ENCODE measurements at places on chromosomes 11 and 22. TPM values are rescaled to one million over a fixed set of nuclear protein-coding genes. Genes with fewer than 3 reads are reported as not detected.

DNA sequence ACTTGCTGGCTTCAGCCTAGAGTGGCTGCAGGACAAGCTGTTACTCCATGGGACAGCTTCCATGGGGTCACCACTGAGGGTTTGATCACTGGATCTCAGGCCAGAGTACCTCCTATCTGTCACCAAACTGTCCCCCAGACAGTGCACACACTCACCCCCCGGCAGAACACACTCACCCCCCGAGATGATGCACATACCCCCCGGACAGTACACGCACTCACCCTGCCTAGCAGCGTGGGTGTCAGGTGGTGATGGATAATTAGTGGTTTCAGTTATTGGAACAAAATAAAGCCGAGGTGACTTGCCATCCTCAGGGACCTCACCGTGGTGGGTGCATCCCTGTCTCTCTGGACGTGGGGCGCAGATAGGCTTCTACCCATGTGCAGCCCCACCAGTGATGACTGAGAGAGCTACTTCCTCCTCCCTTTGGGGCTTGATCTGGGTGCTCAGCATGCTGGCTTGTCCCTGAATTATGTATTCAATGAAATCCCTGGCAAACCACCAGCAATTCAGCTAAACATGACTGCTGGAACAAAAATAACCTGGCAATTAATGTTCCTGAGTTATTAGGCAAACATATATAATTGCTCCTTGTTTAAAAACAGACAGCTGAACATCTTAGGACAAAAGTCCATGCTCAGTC lies 18.9 kb downstream of the TANGO2 start:
- no peak overlapping the region for H3K27ac ChIP-seq
- no peaks in the 10 kb centered on the region for H3K27me3 ChIP-seq
- H3K4me3 ChIP-seq, result no peak overlapping the region
- no peak for DNase-seq
- H3K4me1 ChIP-seq, result peaks cover 3% of the 10 kb centered on the region

DNA sequence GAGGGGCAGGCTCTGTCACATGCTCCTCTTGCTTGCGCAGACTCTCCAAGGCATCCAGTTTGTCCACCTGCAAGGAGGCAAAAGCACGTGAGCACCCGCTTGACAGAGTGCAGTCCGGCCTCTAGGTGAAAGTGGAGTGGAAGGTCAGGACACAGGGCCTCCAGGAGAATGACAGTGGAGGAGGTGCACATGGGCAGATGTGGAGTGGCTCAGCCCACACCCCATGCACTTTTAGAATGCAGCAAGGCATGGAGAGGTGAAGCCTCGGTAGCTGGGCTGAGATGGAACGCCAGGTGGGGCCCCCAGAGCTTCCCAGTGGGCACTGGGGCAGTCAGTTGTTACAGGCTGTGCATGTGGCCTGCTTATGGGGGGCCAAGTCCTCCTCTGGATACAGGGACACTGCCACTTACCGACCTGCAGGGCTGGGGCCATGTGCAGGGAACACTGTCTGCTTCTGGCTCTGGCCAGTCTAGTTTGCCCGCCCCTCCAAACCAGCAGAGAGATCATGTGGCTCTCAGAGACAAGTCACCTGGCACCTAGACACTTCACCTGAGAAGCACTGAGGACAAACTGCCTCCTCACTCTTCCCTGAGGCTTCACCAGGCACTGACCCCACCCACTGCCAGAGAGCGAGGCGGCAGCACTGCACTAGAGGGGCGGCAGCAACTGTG lies 2.3 kb upstream of the SLC25A1 start:
- H3K4me1 ChIP-seq, result peaks cover 33% of the 10 kb centered on the region
- no peaks in the 10 kb centered on the region for H3K36me3 ChIP-seq
- no peaks in the 10 kb centered on the region for H3K27me3 ChIP-seq
- H3K27ac ChIP-seq, result no peak overlapping the region

DNA sequence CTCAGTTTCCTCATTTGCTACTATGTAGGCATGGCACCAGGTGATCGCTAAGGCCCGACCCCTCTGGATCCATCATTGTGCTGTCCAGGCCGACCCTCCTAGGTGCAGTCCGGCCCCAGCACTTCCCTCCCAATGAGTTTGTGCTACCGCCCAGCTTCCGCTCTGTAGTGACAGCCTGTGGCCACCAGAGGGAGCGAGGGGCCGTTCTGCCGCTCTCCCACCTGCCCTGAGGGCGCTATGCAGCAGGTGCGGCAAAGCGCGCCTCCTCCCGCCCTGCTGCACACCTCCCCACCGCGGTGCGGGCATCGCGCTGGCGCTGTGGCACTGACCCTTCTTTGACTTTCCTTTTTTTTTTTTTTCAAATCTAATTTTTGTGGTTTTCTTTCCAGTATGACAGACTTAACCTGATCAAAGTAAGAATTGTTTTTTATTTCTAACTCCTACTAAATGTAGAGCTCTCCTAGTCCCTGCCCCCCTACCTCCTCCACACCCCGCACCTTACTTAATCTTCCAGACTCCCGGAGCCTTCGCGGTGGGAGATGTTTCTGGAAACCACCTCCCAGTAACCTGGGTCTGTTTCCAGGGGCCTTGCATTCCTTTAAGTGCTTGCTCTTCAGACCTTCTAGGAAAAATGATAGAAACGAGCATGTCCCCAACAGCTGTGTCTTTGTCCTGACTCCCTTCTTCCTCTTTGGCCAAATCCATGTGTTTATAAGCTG lies 73.7 kb downstream of the SCN3B start:
- H3K36me3 ChIP-seq, result no peaks in the 10 kb centered on the region
- H3K4me1 ChIP-seq, result peaks cover 15% of the 10 kb centered on the region
- no peak overlapping the region for H3K27ac ChIP-seq
- DNase-seq, result peak; percentile 77
- no peak overlapping the region for H3K4me3 ChIP-seq

DNA sequence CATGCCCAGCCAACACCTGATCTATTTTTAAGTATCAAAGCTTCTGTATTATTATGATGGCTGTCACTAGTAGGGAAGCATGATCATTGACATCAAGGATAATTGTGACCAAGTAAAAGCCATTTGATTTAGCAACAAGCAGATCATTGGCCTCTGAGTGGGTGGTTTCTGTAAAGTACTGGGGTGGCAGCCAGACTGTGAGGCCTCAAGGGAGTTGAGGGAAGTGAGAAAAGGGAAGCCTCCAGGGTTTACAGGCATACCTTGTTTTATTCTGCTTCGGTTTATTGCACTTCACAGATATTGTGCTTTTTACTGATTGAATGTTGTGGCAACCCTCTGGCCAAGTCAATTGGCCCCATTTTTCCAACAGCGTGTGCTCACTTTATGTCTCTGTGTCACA lies 60.1 kb downstream of the PRR5L start:
- H3K27me3 ChIP-seq, result peaks cover 22% of the 10 kb centered on the region
- no peak overlapping the region for H3K27ac ChIP-seq
- no peaks in the 10 kb centered on the region for H3K36me3 ChIP-seq
- no peak overlapping the region for H3K4me3 ChIP-seq
- peaks cover 55% of the 10 kb centered on the region for H3K4me1 ChIP-seq

GRCh38 chr11:113690619-113691569 lies 15.2 kb downstream of the TMPRSS5 start:
- no peak overlapping the region for H3K27ac ChIP-seq
- H3K27me3 ChIP-seq, result no peaks in the 10 kb centered on the region
- H3K36me3 ChIP-seq, result no peaks in the 10 kb centered on the region
- H3K4me3 ChIP-seq, result no peak overlapping the region
- DNase-seq, result peak; percentile 26
- no peaks in the 10 kb centered on the region for H3K4me1 ChIP-seq

- no peaks in the 10 kb centered on the region for H3K27me3 ChIP-seq
- no peak for DNase-seq
- no peak overlapping the region for H3K27ac ChIP-seq
Measured at GRCh38 chr11:116240710-116241109, 532.1 kb downstream of the BUD13 start.

DNA sequence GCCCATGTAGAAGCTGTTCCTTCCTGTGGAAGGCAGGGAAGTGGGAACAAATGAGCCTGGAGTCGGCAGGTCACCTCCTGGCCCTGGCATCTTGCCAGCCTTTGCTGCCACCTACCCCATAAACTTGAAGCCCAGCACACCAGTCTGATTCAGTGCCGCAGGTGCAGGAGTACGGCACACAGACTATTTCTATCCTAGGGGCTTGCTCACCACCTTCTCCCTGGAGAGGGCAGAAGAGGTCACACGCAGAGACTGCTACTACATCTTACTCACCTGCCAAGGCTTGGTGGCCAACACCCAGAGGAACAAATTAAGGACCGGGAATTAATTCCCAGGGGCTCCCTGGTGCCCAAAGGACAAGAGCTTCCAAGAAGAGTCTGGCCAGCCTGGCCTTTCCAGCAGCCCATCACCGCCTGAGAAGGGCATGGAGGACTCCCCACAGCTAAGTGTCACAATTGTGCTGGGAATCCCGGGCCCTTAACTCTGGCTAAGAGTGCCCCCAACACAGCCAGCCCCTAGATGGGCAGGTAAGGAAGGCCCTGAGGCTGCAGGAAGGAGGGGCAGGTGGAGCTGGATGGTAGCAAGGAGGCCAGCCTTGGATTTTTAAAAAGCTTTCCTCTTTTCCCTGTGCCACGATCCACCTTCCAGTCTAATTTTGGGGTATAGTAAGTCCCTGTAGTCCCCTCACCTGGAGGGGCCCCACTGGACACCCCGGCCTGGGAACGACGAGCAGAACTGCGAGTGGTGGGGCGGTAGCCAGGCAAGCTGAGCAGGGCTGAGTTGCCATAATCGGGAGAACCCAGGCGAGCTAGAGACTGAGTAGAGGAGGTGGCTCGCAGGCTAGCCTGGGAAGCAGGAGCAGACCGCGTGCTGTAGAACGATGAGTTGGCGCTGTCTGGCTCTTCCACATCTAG lies 6.9 kb downstream of the IL18BP start:
- no peak overlapping the region for H3K4me3 ChIP-seq
- H3K36me3 ChIP-seq, result peaks cover 71% of the 10 kb centered on the region
- no peaks in the 10 kb centered on the region for H3K4me1 ChIP-seq
- H3K27me3 ChIP-seq, result no peaks in the 10 kb centered on the region
- peak overlapping the region; percentile 28 for H3K27ac ChIP-seq

The CCDC73 gene
- not detected for total RNA-seq

The WNT7B gene
- not detected for total RNA-seq

The SAA4 gene
- total RNA-seq, result not detected

The PLEKHA7 gene
- total RNA-seq, result 0.47 TPM

All from activated CD8-positive, alpha-beta T cell treated with anti-CD3 and anti-CD28 coated beads, Interleukin-2, amount 10 ng/mL, durations not matched to agents 7 days and 5 days (primary cell).